ENCODE measurements at places on chromosomes 11 and 22. TPM values are rescaled to one million over a fixed set of nuclear protein-coding genes. Genes with fewer than 3 reads are reported as not detected.

- H3K27ac ChIP-seq, result no peak overlapping the region
- no peak overlapping the region for H3K4me3 ChIP-seq
- peaks cover 34% of the 10 kb centered on the region for H3K36me3 ChIP-seq
- peaks cover 5% of the 10 kb centered on the region for H3K4me1 ChIP-seq
Observed at GRCh38 chr22:19849835-19850762, 4.6 kb downstream of the GNB1L start.

DNA sequence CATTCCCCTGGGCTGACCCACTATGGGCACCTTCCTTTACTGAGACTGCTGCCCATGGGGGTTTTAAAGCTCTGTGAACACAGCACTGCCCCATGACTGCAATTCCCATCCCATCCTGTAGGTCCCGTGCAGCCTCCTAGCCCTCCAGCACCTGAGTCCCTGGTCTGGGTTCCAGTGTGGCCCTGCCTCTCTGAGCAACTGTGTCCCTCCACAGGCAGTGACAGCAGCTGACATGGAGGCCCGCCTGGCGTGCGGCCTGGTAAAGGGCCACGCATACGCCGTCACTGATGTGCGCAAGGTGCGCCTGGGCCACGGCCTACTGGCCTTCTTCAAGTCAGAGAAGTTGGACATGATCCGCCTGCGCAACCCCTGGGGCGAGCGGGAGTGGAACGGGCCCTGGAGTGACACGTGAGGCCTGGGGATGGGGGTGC lies 12.6 kb downstream of the OMP start:
- no peak overlapping the region for H3K4me3 ChIP-seq
- no peak overlapping the region for H3K27ac ChIP-seq
- no peaks in the 10 kb centered on the region for H3K27me3 ChIP-seq

GRCh38 chr22:36942556-36942955 lies 29.1 kb downstream of the CSF2RB start:
- no peaks in the 10 kb centered on the region for H3K27me3 ChIP-seq
- no peak overlapping the region for H3K4me3 ChIP-seq
- H3K27ac ChIP-seq, result no peak overlapping the region
- no peaks in the 10 kb centered on the region for H3K36me3 ChIP-seq
- peak; percentile 29 for DNase-seq

- H3K4me3 ChIP-seq, result peak overlapping the region; percentile 12
- H3K27me3 ChIP-seq, result no peaks in the 10 kb centered on the region
- peak; percentile 83 for DNase-seq
- H3K27ac ChIP-seq, result no peak overlapping the region
Observed at GRCh38 chr11:91489989-91490388, 734.6 kb upstream of the FAT3 start.

GRCh38 chr22:24436553-24436952 lies 9.2 kb downstream of the ADORA2A start:
- H3K4me3 ChIP-seq, result no peak overlapping the region
- H3K27me3 ChIP-seq, result no peaks in the 10 kb centered on the region
- no peak for DNase-seq
- no peaks in the 10 kb centered on the region for H3K4me1 ChIP-seq

DNA sequence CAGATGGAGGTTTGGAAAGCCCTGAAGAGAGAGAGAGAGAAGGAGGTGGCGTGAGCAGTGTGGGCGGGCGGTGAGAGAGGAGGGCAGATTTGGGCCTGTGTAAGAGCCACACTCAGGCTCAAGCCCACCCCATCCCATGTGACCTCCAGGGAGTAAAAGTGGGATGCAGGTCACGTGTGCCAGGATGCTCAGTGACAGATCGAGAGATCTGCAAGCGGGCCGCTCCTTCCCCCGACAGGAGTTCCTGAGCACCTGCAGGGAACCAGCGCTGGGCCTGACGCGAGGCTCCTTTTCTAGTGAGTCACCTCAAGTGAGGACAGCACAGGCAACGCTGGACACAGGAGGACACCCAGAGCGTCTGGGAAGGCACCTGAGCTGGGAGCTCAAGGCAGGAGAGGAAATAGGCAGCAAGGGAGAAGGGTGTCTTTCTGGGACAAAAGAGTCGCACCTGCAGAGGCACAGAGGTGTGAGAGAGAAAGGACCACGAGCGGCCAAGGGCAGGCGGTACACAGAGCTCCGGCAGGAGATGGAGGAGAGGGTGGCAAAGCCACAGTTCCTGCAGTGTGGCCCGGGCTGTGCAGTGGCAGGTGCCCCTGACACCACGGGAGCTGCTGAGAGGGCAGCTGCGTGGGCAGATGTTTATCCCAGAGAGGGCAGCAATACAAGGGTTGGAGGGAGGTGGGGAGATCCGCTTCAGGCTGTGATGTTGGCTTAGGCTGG lies 1294.8 kb downstream of the TBC1D22A start:
- no peaks in the 10 kb centered on the region for H3K4me1 ChIP-seq
- H3K36me3 ChIP-seq, result no peaks in the 10 kb centered on the region
- H3K27ac ChIP-seq, result no peak overlapping the region
- DNase-seq, result peak; percentile 31
- no peaks in the 10 kb centered on the region for H3K27me3 ChIP-seq

GRCh38 chr11:22337596-22338485 lies at the start of gene SLC17A6:
SLC17A6 (plus strand) TSS chr11:22338381; CDS start chr11:22338534, 153 bp downstream.
- DNase-seq, result peak; percentile 85
- peaks cover 58% of the 10 kb centered on the region for H3K27me3 ChIP-seq
- peak within 1 kb of the TSS; percentile 5 for H3K4me3 ChIP-seq
- H3K27ac ChIP-seq, result no peak within 1 kb of the TSS

GRCh38 chr22:24843048-24843447 lies 37.0 kb downstream of the SGSM1 start:
- H3K36me3 ChIP-seq, result no peaks in the 10 kb centered on the region
- H3K27me3 ChIP-seq, result no peaks in the 10 kb centered on the region
- no peak overlapping the region for H3K4me3 ChIP-seq
- peak; percentile 70 for DNase-seq
- no peak overlapping the region for H3K27ac ChIP-seq

- H3K27ac ChIP-seq, result no peak overlapping the region
- no peak for DNase-seq
- no peak overlapping the region for H3K4me3 ChIP-seq
- H3K27me3 ChIP-seq, result no peaks in the 10 kb centered on the region
- H3K36me3 ChIP-seq, result no peaks in the 10 kb centered on the region
Observed at GRCh38 chr22:25747245-25747944, 5.4 kb downstream of the MYO18B start.

DNA sequence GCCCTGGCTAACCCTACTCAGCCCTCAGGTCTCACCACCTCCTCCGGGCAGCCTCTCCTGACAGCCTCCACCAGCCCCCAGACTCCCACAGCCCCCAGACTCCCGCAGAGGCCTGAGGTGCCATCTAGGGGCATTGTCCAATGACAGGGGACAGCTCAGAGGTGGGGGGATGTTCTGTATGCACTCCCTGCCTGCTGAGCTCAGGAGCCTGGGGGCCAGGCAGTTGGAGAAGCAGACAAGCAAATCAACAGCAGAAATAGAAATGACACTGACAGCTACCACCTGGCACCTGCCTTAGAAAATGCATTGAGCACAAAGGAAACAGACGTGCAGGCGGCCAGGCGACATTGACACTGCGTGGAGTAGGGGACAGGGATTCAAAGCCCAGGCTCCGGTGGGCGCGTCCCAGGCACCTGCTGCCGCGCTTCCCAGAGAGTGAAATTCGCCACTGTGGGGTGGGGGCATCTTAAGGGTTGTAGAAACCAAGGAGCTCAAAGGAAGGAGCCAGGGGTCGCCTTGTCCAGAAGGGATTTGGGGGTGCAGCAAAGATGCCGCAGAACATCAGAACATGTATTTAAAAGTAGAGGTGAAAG lies 22.5 kb upstream of the WNT7B start:
- H3K36me3 ChIP-seq, result no peaks in the 10 kb centered on the region
- H3K4me3 ChIP-seq, result no peak overlapping the region
- H3K27me3 ChIP-seq, result no peaks in the 10 kb centered on the region
- H3K4me1 ChIP-seq, result no peaks in the 10 kb centered on the region
- DNase-seq, result no peak
- H3K27ac ChIP-seq, result no peak overlapping the region

DNA sequence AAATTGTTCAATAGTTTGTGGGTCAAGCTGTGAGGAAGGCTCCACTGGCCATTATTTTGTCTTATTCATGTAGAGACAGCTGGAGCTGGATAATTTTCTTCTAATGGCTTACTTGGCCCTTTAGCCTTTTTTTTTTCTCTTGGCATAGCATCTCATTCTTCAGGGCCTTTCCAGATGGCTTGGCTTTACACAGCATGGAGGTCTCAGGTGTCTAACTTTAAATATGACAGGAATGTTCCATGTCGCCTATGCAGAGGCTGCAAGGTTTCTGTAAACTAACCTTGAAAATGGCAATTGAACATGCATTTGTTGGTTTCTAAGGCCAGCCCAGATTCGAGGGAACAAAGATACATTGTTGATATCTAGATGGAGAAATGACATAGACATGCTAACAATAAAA lies 247.9 kb upstream of the CNTN5 start:
- H3K4me1 ChIP-seq, result no peaks in the 10 kb centered on the region
- no peaks in the 10 kb centered on the region for H3K36me3 ChIP-seq
- DNase-seq, result no peak
- H3K27me3 ChIP-seq, result no peaks in the 10 kb centered on the region

DNA sequence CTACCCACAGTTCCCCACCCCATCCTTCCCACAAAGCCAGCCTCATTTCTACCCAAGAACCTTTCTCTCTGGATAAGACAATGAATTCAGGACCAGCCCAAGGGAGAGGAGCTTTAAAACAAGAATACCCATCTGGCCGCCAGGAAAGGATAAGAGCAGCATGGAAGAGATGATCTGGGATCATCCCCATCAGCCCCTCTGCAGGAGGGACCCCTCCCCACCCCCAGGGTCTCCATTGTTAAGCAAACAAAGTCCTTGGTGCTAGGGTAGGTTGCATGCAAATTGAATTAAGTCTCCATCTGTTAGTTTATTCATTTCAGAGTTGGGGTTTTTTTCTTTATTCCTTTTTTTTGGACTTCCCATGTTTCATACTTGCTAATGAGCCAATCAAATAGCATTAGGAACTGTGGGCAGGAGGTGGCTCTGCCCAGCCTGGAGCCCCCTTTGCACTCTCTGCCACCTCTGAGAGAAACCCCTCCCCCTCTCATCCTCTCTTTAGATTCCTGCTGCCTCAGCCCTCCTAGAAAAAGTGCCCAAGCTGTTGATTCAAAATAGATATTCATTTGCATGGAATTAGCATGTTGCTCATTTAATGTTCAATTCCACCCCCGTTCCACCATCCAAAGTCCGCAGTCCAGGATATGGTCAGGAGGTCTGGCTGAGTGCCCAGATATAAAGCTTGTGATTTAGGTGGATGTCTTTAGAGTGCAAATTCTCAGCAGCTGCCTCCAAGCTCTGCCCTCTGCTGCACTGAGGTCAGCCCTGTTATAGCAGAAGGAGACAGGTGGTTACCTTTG lies 138.5 kb upstream of the NCAM1 start:
- peak overlapping the region; percentile 21 for H3K27ac ChIP-seq
- peaks cover 85% of the 10 kb centered on the region for H3K27me3 ChIP-seq
- H3K4me1 ChIP-seq, result peaks cover 21% of the 10 kb centered on the region

DNA sequence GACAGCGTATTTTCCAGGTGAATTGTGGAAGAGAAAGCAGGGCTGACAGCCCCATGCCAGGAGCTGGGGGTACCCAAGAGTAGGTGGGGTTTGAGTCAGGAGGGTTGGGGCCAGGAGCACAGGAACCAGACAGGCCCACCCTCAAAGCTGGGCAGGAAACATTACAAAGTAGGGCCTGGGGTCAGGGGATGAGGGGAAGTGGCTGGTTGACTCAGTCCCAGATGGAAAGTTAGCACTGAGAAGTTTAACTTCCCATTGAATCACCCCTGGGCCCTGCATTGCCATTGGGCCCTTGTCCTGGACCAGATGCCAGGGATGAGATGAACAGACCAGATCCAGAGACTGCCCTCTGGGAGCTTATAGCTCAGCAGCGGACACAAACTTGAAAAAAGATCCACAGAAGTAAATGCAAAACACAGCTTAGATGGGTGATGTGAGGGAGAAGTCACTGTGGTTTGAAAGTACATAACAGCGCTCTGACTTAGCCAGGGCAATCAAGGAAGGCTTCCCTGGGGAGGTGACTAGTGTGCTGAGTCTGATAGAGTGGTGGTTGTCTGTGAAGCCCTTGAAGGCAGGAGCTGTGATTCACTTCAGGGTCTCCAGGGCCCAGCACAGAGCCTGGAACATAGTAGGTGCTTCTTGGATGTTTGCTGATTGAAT lies 2.2 kb downstream of the MAFF start:
- peaks cover 3% of the 10 kb centered on the region for H3K4me1 ChIP-seq
- H3K27ac ChIP-seq, result no peak overlapping the region
- H3K4me3 ChIP-seq, result peak overlapping the region; percentile 80
- DNase-seq, result no peak
- peaks cover 6% of the 10 kb centered on the region for H3K27me3 ChIP-seq

- H3K4me3 ChIP-seq, result no peak overlapping the region
- no peaks in the 10 kb centered on the region for H3K4me1 ChIP-seq
- H3K27ac ChIP-seq, result no peak overlapping the region
- DNase-seq, result no peak
- no peaks in the 10 kb centered on the region for H3K27me3 ChIP-seq
Observed at GRCh38 chr22:42151924-42152635, 21.5 kb upstream of the CYP2D6 start.

GRCh38 chr11:95916049-95916448 lies 7.9 kb downstream of the MTMR2 start:
- no peak for DNase-seq
- H3K27me3 ChIP-seq, result no peaks in the 10 kb centered on the region
- peaks cover 4% of the 10 kb centered on the region for H3K36me3 ChIP-seq
- peaks cover 3% of the 10 kb centered on the region for H3K4me1 ChIP-seq
- H3K27ac ChIP-seq, result no peak overlapping the region

- H3K27ac ChIP-seq, result no peak overlapping the region
- H3K27me3 ChIP-seq, result peaks cover 39% of the 10 kb centered on the region
- no peaks in the 10 kb centered on the region for H3K36me3 ChIP-seq
- H3K4me1 ChIP-seq, result no peaks in the 10 kb centered on the region
- DNase-seq, result peak; percentile 88
Observed at GRCh38 chr11:116379185-116379828, 393.5 kb downstream of the BUD13 start.

DNA sequence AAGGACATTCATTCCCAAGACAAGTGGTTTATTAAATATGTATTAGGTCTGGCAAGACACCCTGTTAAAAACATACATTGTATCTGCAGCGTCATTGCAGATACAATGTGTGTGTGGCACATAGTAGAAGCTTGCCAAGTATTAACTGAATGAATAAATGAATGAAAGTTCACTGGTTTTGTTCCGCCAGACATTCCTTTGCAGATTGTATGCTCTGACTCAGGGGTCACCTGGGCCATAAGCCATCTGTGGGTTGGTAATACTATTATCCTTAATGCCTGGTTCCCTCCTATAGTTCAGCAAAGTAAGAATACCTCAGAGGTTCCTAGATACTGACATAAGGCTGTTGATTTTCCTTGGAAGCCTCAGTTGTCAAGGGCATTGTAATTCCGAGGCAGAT lies 377.3 kb upstream of the CCDC90B start:
- DNase-seq, result no peak
- no peaks in the 10 kb centered on the region for H3K27me3 ChIP-seq
- no peak overlapping the region for H3K27ac ChIP-seq
- no peak overlapping the region for H3K4me3 ChIP-seq
- no peaks in the 10 kb centered on the region for H3K36me3 ChIP-seq

RCOR2 gene
- total RNA-seq, result 45.0 TPM

LRP4 gene
- total RNA-seq, result 13.5 TPM

FAM168A gene
- 43.6 TPM for total RNA-seq

TMEM121B gene
- total RNA-seq, result 8.8 TPM

PPP1CA gene
- 223 TPM for total RNA-seq

PRODH gene
- total RNA-seq, result 65.1 TPM

TRIM66 gene
- 3.4 TPM for total RNA-seq

MEI1 gene
- 1.6 TPM for total RNA-seq

MS4A1 gene
- not detected for total RNA-seq

MOV10L1 gene
- not detected for total RNA-seq

OR51B4 gene
- total RNA-seq, result not detected

GLYATL2 gene
- total RNA-seq, result 0.49 TPM

IL18BP gene
- total RNA-seq, result 11.1 TPM

MYO7A gene
- total RNA-seq, result 1.9 TPM

Measured in endodermal cell (in vitro differentiated cells).